ENCODE measurements at places on chromosomes 7 and 10. TPM values are rescaled to one million over a fixed set of nuclear protein-coding genes. Genes with fewer than 3 reads are reported as not detected.

DNA sequence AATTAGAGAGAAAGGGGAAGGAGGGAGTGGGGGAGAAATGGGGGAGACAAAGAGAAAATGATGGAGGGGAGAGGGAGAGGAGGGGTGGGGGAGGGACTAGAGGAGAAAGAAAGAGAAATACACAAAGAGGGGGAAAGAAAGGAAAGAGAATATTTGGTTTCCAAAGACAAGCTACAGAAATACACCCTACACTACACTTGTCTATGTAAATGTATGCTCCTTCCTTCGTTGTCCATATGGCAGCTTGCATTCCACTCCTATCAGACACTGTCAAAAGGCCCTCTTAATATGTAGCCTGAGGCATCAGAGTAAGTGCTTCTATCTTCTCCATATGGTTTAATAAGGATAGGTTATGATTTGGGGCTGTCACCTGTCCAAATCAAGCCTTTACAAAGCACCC lies 92.8 kb upstream of the FEZF1 start:
- no peak for DNase-seq

FRMD4A gene
- 82.6 TPM for total RNA-seq

DNA sequence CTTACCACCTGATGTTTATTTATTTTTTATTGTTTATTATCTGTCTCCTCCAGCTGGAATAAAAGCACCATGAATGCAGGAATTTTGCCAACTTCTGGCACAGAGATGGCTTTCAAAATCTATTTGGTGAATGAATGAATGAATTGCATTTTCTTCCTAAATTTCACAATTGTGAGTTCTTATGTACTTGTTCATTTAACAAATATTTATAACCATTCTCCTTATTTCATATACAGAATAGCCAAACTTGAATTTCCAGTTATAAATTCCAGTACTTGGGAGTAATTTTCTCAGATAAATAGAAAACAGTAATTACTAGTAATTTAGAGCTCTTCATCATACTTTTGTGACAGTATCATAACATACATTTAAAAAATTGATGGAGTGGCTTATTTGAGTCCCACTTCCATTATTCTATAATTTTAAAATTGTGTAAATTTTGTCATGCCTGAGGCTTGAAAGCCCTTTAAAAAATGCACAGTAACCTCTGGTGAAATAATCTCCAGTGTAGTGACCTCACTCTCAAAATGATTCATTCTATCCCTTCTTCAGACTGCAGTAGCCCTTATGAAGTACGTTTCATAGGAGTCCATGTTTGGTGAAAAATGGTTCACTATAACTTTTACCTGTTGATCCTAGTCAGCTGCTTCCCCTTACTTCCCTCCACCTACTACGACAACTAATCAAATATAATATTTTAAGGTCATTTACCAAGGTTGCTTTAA lies 40.0 kb upstream of the SRI start:
- DNase-seq = no peak

- no peak for DNase-seq
Measured at GRCh38 chr7:13826752-13827151, 162.7 kb downstream of the ETV1 start.

NME8 gene
- 0.72 TPM for total RNA-seq

- no peak for DNase-seq
Measured at GRCh38 chr7:17546592-17546991, 248.1 kb downstream of the AHR start.

DNA sequence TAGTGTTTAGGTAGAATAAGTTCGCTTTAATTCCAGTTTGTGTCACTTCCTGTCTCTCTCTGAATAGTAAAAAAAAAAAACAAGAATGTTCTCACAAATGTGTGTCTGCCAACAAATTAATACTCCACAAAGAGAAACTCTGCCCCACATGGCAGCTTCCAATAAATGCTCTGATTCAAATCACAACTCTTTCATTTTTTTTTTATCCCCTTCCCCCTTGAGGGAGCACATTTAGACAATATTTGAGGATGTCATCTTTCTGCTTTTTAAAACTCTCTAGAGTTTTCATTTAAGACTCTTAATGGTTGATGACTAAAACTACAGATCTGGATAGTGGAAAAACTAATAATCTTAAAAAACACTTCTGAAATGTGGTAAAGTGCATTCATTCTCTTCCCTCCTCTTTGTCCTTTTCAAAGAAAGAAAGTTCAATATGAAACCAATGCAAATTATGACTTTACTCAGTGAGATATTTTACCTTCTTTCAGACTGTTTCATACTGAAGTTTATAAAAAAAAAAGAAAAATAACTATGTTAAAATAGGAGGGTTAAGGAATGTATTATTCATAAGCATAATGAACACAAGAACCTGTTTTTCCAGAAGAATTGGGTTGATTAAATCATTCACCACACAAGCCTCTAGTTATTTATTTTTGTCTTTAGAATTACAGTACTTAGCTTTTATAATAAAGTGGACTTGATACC lies 42.3 kb downstream of the ARID5B start:
- DNase-seq = no peak

CALHM1 gene
- total RNA-seq = not detected

DNA sequence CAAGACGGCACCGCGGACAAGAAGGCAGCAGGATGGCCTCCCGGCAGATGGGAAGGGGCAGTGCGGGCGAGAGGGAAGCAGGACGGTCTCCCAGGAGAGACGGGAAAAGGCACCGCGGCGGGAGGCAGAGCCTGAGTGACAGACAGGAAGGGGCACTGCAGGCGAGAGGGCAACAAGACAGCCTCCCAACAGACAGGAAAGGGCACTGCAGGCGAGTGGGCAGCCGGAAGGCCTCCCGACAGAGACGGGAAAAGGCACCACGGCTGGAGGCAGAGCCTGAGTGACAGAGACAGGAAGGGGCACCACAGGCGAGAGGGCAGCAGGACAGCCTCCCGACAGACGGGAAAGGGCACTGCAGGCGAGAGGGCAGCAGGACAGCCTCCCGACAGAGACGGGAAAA lies 32.6 kb downstream of the ESYT2 start:
- no peak for DNase-seq

GRCh38 chr10:60652628-60653027 lies 125.7 kb upstream of the CDK1 start:
- DNase-seq = no peak

DNA sequence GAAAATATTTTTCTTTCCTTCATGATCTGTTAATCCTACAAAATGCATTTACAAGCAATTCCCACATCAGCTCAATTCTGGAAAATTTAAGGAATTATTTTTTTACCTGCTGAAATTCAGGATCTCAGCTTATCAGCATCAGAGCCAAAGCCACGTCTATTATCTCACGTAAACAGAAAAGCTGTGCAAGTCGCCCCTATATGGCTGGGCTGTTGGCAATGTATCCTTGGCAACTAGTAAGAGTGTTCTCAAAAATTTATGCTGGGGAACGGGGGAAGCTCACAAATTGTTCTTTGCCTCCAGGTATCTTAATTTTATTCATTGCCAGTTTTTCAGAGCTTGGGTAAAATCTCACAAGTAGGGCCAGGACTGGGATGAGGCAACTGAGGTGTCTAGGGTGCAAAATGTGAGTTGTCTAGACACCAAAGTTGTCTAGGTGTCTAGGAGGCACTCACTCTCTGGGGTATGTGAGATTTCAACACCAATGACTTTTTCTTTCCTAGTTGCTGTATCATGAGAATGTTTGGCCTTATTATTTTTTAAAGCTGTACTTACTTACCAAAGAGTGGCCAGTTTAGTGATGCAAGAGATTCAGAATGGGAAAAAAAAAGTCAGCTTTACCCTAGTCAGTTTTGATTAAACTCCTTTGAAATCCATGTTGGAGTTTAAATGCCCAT lies 5.1 kb downstream of the GSTO2 start:
- DNase-seq = no peak

DNA sequence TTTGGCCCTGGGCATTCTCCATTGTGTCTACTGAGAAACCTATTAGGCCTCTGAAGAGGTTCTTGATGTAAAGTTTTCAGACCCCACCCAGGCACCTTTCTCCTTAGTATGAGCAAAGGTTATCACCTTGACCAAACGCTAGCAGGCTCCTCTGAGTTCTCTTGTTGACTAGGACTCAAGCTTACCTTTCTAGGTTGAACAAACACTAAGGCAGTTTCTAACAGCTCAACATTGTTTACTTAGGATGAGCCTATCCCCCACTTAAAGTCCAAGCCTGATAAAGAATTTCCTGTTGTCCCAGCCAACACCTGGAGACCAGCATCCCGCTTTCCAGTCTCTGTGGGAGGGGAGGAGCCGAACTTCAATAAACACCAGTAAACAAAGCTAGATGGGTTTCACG lies 26.3 kb upstream of the ITGB8 start:
- DNase-seq = no peak

RBP4 gene
- 1,096 TPM for total RNA-seq

DNA sequence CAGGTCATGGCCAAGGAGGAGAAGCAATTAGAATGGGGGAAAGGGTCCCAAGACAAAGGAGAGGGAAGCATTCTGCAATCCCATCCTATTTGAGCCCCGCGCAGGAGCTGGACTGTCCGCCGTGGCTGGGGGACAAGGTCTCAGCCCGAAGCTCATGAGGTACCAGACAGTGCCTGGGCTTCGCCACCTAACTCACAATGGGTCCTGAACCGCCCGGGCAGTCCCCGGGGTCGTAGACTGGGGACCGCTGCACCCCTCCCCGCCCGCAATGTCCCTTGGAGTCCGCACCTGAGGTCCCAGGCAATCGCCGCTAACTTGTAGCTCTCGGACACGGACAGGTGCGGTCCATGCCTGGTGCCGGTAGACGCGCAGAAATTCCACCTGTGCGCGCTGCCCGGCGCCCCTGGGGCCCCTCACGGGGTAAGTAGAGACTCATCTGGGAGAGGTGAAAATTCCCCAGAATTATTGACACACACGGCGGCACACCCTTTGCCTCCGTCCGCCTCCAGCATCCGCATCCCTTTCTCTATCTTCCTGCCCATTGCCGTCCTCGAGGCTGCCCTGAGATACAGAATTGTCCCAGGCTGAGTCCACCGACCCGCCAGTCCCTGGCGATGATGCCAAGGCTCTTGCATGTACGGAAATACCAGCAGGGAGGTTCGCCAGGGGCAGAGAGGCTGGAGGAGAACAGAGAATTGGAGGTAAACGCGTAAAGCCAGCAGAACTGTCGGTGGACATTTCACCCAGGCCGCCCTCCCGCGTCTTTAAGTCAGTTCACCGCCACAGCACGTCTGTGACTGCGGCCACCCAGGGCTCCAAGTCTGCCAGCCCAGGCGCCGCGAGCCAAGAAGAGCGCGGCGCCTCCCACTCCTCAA lies 1.8 kb downstream of the CHRM2 start:
- no peak for DNase-seq

DNA sequence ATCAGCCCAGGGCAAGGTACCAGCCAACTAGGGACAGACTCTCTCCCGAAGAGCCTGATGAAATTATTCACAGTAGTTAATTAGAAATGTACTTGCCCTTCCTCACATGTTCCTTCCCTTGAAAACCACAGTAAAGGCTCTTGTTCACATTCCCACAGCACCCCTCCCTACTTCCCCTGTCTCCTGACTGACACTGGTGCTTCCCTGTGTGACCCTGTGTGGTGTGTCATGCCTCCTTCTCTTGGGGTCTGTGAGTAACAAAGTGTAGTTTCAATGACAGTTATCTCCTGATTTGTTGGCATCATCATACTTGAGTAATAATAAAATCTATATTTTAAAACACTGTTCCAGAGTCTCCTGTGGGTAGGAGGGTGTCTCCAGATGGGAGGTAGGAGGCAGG lies 209.7 kb downstream of the ABCA13 start:
- DNase-seq = no peak

HSPA12A gene
- 31.4 TPM for total RNA-seq

GRCh38 chr7:73342645-73343044 lies 14.7 kb downstream of the FKBP6 start:
- no peak for DNase-seq

FHIP2A gene
- total RNA-seq = 37.4 TPM

DNA sequence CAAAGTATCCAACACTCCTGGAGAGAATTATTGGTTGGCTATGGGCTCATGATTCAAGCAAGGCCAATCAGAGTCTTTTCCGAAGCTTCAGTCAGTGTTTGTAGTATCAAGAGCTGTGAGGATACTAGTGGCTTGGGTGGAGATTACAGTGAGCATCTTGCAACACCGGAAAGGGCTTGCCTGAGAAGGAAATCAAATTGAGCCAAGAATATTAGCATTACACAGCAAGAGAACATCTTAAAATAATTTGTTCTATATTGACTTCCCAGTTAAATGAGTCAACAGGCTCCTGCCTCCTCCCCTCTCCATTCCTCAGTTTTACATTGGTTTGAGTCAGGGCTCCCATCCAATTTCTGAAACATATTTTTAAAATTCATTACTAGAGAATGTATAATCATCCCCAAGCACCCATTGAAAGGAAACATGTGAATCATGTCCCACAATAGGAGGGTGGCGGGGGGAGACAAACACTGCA lies 127.4 kb downstream of the ELAPOR2 start:
- DNase-seq = no peak

- no peak for DNase-seq
Measured at GRCh38 chr10:16910793-16911164, 93.6 kb upstream of the RSU1 start.

GRCh38 chr7:157291404-157292080 lies 45.3 kb upstream of the DNAJB6 start:
- no peak for DNase-seq

GRCh38 chr7:34086981-34087380 lies 181.6 kb downstream of the BMPER start:
- DNase-seq = no peak

DNA sequence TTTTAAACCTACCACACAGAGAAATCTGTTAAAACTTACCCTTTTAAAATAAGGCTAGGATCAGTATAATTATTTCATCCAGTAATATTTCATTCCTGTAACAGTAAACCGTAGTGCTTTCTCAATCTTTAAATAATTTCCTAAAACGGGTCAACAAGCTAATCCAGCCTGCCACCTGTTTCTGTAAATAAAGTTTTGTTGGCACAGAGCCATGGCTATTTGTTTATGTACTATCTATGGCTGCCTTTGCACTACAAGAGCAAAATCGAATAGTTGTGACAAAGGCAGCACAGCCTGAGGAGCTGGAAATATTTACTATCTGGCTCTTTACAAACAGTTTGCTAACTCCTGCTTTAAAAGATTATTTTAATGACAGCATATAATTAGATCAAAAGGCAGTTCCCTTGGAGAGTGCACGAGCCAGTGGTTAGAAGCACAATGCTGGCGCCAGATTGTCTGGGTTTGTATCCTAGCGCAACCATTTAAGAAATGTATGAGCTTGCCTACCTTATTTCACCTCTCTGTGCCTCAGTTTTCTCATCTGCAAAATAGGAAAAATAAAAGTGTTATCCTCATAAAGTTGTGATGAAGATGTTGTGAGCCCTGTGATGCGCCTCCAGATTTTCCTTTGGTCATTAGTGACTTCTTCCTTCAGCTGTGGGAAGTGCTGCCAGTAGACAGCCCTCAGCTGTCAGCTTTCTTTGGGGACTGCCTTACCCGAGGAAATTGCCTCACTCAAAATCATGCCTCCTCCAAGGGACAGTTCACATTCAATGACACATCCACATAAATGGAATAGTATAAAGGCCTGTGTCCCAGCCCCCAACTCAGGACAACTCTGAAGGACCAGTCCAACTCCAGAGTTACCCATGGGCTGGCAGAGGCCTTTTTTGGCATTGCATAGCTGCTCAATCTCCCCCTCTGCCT lies 11.8 kb upstream of the MIOS start:
- DNase-seq = no peak
